Fibroblast of upper back skin (primary cell): ENCODE measurements at places on chromosomes 3 and 15.

DNA sequence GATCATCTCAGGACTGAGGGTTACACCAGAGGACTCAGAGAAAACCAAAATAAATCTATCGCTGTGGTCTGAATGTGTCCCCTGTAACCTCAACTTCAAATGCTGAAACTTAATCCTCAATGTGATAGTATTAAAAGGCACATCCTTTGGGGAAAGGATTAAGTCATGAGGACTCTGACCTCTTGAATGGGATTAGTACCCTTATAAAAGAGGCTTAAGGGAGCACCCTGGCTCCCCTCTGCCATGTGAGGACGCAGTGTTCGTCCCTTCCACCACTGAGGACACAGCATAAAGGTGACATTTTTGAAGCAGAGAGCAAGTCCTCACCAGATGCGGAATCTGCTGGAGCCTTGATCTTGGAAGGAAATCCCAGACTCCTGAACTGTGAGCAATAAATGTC is 39.5 kb downstream of the SRPRB start:
- no peak for DNase-seq

DNA sequence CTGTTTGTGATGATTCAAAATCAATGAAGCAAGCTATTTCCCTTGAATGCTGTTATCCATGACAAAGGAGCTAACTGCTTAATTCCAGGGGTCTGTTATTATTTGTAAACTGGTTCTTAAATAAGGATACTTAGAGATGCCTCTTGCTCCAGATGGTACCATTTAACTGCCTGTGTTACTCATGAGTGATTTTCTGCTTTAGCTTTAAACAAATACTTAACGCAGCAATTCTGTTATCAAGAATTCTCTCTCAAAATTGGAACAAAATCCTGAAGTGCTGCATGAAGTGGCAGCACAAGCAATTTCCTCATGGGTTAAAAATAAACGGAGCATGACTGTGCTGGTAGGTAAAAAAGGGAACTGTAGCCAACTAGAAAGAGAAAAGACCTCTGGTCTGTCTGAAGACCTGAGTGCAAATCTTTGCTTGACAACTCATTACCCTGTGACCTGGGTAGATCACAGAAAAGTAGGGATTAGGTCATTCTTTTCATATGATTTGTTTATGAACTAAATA is 62.5 kb upstream of the GBE1 start:
- peak; percentile 3 for DNase-seq

GRCh38 chr3:155807823-155808222 is 1.7 kb upstream of the C3orf33 start:
- peak; percentile 23 for DNase-seq

DNA sequence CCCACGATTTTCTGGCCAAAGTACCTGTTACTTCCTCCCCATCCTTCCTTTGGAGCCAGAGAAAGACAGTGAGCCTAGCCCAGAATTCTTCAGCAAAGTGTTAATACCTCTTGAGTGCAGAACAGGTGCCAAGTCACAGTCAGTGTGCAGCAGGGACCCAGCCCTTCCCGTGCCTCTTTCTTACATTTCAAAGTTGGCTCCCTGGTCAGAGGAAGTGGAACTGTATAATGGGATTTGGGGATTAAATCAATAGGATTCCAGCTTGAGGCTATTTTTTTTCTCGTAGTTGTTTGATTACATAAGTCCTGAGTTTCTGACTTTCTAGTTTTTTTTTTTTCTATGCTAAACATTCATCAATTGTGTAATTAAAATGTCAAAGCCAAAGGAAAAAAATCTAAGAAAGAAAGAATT is 52.6 kb upstream of the ABHD10 start:
- no peak for DNase-seq

DNA sequence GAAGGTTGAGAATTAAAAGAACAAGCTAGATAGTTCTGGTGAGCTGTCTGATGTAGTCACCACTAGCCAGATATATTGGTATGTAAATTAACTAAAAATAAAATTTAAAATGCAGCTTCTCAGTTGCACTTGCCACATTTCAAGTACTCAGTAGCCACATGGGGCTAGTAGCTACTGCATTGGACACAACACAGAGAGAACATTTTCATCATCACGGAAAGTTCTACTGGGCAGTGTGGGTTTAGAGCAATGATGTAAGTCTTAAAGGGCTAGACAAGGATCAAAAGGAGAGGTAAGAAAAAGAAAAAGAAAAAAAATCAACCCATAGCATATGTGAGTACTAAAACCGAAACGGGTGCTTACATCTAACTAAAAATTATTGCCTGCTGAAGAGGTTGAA is 282.4 kb upstream of the LRRFIP2 start:
- DNase-seq, result no peak

GRCh38 chr15:32852771-32853170 is 135.0 kb downstream of the GREM1 start:
- no peak for DNase-seq

DNA sequence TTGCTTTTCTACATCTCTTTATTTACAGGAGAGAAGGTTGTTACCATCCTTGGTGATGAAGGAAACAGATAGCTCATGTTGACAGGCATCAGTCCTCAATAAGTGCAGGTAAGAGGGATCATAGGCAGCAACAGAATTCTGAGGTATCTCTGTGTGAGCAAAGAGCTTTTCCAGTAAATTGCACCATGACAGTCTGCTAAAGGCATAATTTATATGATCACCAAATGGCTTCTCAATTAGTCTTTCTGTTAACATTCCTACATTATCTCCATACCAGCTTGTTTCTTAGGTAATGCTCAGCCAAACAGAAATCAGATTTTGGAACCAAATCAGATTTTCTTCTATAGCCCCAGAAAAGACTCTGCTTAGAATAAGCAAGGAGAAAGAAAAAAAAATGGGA is 3.6 kb upstream of the ARHGAP31 start:
- DNase-seq, result no peak

GRCh38 chr15:53829923-53830459 is 70.5 kb upstream of the WDR72 start:
- DNase-seq, result no peak

- DNase-seq, result peak; percentile 73
These were observed 52.2 kb upstream of the POLR2M start for GRCh38 chr15:57654153-57654852.

DNA sequence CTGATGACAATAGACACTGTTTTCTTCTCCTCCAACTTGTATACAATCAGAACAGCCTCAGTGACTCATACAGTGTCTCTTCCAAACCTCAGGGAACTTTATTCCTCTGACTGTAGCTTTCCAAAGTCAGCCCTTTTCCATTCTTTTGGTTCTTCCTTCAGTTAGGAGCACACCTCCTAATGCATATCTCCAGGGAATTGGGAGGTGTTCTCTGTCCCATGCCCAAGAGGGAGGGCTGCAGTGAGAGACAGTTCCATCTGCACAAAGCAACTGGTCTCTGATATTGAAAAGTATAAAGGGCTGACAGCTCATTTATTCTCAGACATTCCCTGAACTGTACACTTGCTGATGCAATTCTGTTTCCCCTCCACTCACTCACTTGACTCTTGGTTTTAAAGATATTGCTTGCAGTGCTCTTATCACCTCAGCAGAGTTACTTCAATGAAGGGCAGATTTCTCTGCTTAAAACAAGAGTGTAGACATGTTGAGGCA is 337.8 kb upstream of the TBC1D5 start:
- DNase-seq, result peak; percentile 59

- DNase-seq, result peak; percentile 82
These were observed 154.9 kb downstream of the KLHL25 start for GRCh38 chr15:85639752-85640381.

DNA sequence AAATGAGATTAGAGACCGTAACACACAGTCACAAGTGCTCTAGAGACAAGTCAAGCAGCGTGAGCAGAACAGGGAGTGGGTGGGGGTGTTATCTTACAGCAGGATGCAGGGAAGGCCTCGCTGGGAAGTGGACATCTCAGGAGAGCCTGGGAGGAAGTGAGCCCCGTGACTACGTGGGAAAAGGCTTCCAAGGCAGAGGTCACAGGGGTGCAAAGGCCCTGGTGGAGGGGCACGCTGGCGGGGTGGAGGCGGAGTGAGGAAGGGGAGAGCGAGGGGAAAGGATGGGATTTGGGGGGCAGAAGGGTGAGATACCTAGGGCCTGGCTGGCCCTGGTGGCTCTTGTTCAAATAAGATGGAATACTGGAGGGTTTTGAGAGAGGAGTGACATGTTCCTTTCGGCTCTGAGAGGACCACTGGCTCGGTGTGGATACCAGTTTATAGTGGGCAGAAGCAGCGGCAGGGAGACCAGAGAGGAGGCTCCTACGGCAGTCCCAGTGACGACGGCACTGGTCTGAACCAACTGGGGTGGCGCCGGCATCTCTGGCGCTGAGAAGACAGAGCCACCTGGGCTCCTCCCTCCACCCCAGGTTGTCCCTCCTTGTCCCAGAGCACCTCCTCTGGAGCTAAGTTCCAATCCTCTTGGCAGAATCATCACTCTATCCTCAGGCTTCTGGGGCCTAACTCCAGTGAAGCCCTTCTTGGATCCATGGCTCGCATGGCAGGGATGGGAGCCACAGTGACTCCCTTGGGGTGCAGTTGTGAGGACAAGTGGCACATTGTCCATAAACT is 266.2 kb upstream of the LYSMD4 start:
- no peak for DNase-seq

- no peak for DNase-seq
These were observed 166.4 kb upstream of the LRIG1 start for GRCh38 chr3:66667263-66667662.

DNA sequence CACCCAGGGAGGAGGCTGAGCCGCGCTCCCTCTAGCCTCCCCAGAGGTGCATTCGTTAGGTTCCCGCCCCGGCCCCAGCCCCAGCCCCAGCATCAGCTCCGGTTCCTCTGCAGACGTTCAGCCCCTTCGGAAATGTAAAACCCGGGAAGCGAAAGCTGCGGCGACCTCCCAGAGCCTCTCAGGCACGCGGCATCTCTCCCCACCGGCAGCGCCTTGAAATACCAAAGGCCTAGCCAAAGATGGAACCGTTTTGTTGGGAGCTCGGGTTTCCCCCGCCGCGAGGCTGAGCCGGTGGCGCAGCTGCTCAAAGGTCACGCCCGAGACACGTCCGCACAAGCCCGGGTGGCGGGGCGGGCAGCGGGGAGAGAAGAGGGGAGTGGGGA is 77.8 kb upstream of the HES1 start:
- DNase-seq, result peak; percentile 74

- peak; percentile 27 for DNase-seq
These were observed 34.8 kb downstream of the RBPMS2 start for GRCh38 chr15:64740311-64741170.

GRCh38 chr3:52061121-52061910 is 4.9 kb upstream of the DUSP7 start:
- DNase-seq, result no peak

- no peak for DNase-seq
These were observed 41.0 kb downstream of the BCL2L10 start for GRCh38 chr15:52071570-52071969.

DNA sequence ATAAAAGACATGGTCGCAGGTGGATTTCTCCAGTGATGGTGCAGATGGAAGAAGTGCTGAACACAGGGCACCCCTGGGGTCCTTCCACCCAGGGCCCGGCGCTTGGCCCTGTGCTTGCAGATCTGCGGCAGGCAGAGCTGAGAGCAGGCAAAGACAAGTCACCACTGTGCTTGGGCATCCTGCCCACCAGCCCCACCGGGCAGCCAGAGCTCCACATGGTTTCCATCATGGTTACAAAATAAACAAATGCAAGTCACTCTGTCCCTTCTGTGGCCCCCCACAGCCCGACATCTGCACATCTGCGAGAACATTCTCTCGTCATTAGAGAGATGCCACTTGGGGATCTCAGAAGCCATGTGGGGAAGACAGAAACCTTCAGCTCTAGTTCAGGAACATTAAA is 37.6 kb upstream of the SFMBT1 start:
- peak; percentile 61 for DNase-seq

DNA sequence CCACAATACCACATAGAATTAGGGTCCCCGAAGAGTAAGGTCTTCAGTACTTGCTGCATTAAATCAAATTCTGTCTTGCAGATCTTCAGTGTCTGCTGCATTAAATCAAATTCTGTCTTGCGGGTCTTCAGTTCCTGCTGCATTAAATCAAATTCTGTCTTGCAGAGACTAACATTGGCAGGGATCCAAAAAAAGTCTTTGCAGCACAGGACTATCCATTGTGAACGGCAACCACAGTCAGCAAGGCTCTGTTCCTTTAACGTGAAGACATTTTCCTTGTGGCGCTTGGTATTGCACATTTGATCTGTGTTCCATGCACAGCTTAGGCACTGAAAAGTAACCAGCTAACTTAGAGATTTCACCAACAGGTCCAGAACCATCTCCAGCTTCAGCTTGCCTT is 46.8 kb upstream of the POMGNT2 start:
- peak; percentile 24 for DNase-seq

DNA sequence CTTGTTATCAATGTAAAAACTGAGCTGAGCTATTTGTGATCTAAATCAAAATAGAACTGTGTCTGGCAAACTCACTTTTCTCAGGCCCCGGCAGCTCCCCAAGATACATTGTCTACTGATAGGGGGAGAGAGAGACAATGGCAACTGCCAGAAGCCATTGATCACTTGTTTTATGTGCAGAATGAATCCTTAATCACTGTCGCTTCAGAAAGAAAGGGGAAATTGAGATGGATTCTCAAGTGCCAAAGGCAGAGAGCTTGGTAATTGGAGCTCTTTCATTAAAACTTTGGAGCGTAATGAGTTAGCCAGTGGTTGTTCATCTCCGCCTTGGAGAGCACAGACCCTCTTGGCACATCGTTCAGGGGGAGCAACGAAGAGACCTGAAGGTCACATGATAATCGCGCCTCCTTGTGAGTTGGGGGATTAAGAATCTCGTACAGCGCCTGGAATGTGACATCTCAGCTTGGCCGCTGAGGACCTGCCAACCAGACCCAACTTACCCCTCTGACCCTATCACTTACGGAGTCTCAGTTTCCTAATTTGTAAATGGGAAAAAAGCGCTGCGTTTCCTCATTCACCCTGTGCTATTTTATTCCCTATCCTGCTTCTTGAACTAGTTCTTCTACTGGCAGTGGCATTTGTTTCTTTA is 252.8 kb downstream of the VPS13C start:
- DNase-seq, result no peak

DNA sequence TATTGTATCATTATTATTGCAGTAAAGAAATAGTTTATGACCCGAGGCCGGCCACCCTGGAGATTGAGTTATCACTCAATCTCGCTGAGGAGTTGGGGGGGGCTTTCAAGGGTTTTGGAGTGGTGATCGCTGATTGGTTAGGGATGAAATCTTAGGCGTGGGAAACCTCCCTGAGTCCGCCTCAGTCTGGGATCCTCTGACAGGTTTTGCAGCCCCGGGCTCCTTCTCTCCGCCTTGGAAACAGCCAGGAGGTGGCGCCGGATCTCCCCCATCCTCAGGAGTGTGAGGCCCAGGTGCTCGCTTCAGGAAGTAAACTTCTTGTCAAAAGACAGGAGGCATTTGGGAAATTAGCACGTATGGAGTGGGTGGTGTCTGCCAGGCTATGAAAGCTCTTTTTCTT is 41.1 kb upstream of the SEC61A1 start:
- peak; percentile 58 for DNase-seq

DNA sequence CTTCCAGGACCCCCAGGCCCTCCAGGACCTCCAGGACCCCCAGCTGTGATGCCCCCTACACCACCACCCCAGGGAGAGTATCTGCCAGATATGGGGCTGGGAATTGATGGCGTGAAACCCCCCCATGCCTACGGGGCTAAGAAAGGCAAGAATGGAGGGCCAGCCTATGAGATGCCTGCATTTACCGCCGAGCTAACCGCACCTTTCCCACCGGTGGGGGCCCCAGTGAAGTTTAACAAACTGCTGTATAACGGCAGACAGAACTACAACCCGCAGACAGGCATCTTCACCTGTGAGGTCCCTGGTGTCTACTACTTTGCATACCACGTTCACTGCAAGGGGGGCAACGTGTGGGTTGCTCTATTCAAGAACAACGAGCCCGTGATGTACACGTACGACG is 22.1 kb upstream of the CMSS1 start:
- no peak for DNase-seq
